Femur (tissue), 1 donor: ENCODE measurements at places on chromosomes 6 and 20.

DNA sequence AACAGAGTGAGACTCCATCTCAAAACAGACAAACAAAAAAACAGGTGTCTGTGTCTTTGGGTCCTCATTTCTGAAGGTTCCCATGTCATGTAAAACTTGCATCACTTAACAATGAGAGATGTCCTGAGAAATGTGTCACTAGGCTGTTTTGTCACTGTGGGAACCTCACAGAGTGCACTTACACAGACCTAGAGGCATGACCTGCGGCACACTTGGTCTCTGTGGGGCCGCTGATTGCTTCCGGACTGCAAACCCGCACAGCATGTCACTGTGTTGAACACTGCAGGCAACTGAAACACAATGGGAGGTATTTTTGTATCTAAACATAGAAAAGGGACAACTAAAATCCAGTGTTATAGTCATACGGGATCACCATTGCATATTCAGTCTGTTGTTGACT lies 42.3 kb upstream of the TMEM181 start:
- no peak for DNase-seq

- DNase-seq: no peak
Observed at GRCh38 chr6:82259389-82259788, 11.8 kb upstream of the IBTK start.

DNA sequence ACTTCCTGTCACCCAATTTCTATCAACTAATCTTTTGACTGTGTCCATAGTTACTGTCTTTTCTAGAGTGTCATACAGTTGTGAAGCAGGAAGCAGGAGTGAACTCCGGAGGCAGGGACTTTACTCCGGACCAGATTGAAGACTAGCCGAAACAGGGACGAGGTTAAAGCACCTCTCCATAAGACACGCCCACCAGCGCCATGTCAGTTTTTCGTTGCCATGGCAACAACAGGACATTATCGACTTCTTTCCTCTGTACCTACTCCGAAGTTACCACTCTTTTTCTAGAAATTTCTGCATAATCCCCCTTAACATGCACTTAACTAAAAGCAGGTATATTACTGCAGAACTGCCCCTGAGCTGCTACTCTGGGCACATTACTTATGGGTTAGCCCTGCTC lies 25.2 kb downstream of the TRIM38 start:
- DNase-seq: no peak

DNA sequence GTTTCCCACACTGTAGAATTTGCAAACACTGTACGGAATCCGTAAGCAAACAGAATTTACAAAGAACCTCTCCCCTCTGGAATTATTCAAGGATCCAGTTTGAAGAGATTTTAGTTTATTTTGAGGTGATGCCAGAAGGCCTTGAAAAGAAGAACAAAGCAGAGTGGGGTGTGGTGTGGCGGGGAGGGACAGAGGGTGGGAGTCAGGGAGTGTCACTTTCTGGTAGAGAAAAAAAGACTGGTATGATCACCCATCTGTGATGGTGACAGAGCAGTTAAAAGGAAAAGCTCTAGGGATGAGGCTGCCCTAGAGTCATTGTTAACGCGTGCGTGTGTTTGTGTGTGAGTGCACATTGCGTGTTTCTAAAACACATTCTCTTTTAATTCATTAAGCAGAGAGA lies 97.0 kb upstream of the F13A1 start:
- DNase-seq: no peak

- no peak for DNase-seq
Observed at GRCh38 chr20:44264287-44264686, 17.2 kb downstream of the GDAP1L1 start.

DNA sequence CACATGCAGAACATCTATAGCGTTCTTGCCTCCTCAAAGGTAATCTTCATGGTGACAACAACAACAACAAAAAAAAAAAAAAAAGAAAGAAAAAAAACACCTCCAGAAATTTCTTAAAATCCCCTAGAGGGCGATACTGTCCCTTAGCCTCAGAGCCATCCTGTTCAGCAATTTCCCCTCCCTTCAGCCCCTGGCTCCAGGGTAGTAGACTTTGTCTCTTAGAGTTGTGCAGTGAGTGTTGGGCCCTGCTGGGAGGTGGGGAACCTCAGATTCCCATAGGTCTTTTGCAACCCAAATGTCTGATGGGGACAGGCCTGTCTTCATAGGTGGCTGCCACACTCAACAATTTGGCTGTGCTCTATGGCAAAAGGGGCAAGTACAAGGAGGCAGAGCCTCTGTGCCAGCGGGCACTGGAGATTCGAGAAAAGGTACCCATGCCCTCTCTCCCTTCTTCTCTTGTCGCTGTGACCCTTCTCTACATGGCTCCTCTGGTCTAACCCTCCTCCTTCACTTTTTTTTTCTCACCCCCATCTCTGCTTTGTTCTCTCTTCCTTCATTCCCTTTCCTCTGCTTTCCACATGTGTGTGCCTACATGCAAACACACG lies 6.0 kb upstream of the PTK7 start:
- no peak for DNase-seq

GRCh38 chr20:16803965-16804792 lies 56.0 kb downstream of the OTOR start:
- DNase-seq: peak; percentile 70

DNA sequence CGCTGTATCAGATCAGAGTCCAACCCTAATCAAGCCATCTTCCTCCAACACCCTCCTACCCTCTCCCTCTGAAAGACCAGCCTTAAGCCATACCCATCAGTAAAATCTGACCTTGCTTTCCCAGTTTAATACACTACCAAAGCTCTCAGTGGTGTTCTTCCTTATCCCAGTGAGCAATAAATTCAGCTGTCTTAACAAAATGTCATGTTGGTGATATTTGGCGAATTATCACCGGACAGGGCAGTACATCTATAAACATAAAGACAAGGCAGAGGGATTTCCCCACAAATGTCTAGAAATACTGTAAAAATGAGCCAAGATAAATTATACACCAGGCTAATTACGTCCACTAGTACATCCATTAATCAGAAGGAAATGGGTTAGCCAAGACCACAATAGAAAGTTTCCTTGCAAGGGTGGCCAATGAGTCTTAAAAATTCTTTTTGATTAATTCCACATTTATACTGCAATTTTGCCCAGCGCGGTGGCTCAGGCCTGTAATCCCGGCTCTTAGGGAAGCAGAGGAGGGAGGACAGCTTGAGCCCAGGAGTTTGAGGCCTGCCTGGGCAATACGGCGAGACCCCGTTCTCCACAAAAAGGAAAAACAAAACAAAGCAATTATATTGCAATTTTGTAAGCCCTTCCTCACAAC lies 905 bp downstream of the RARS2 start:
- peak; percentile 21 for DNase-seq

GRCh38 chr6:46370622-46371021 lies 120.6 kb downstream of the RCAN2 start:
- DNase-seq: no peak

GRCh38 chr20:4600308-4601014 lies 121.2 kb upstream of the PRND start:
- DNase-seq: no peak

DNA sequence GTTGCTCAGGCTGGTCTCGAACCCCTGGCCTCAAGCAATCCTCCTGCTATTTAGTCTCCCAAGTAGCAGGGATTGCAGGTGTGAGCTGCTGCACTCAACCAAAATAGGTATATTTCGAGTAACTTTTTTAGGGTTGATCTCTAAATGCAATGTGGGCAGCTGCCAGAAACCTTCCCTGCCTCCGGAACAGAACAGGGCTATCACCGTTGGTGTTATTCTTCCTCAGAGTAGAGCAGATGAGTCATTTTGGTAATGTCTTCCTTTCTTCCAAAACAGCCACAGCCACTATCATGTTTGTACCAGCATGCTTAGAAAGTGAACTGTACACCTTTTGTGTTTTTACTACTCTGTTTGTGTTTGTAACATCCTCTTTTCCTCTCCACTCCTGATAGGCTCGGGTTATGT lies 44.1 kb downstream of the SNX9 start:
- no peak for DNase-seq

DNA sequence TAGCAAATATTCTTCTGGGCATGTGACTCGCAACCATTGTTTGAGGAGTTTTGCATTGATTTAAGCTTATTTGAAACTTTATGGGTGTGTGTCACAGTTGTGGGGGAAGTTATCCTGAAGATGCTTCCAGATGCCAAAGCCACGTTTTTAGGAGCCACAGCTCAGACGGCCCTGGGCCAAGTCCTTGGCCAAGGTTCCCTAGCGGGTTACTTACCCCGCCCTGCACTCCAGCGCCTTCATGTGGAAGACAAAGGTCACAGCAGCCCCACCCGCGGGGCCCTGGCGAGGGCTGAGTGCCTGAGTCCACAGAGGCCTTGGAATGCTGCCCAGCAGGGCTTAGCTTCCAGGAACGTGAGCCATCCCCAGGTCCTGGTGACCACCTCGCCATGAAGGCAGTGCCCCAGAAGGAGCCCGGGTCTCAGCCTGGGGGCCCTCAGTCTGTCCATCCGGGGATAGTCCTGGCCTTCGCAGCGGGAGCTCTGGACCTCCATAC lies 308.3 kb downstream of the CDH4 start:
- DNase-seq: no peak

DNA sequence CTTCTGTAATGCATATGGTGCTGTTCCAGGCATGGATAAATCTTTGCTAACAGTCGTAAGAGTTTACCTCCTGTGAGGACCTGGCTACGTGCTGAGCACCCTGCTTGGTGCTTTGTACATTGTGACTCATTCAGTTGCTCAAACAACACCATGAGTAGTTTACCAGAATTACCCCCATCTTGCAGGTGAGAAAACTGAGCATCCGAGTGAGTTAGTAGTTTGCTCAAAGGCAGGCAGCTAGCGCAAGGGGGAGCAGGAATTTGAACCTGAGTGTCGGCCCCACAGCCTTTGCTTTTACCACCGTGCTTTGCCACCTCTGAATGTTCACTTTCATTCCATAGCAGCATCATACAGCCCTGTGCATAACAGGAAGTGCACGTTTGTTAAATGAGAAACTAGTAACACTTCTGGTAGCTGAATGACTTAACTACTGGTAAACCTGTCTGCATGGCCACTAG lies 121.9 kb downstream of the MTHFD1L start:
- DNase-seq: no peak

- DNase-seq: no peak
Observed at GRCh38 chr6:69791065-69791471, 5.7 kb downstream of the LMBRD1 start.

- peak; percentile 58 for DNase-seq
Observed at GRCh38 chr6:36118550-36119107, 11.7 kb upstream of the MAPK13 start.

DNA sequence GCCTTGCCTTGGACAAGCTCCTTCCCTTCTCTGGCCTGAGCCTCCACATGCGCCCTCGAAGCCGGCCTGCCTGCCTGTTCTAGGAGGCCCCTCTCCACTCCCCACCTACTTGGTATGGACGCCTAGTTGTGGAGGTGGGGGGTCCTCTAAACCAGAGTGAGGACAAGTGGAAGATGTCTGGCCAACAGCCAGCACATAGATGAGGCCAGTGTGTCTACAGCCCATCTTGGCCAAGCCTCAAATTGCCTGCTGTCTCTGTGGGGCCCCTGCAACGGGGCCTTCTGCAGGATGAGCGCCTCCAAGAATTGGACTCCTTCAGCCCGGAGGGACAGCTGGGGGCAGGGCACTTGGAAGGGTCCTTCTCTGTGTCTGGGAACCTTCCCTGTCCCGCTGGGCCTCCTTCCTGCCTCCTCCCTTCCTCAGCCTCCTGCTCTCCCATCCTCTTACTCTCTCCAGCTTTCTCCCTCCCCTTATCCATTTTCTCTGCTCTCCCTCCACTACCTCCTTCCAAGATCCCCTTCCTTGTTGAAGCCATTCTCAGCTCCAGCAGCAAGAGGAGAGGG lies 1.6 kb downstream of the MDFI start:
- peak; percentile 86 for DNase-seq

DNA sequence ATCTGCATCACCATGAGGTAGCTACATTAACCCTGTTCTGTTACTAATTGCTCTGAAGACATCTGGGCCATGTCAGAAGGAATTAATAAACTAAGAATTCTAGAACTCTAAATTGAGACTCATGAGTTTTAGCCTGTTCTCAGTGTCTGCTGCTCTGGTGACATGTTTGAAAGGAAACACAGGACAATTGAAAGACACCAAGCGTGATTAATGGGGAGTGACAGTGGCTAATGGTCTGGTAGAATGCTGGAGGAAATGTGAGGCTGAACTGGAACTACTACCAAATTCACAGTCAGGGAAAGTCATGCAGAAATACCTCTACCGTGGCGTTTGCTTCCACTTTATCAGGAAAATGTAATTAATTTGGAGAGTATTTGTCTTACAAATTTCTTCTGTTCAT lies 140.0 kb downstream of the TBC1D7 start:
- no peak for DNase-seq

DNA sequence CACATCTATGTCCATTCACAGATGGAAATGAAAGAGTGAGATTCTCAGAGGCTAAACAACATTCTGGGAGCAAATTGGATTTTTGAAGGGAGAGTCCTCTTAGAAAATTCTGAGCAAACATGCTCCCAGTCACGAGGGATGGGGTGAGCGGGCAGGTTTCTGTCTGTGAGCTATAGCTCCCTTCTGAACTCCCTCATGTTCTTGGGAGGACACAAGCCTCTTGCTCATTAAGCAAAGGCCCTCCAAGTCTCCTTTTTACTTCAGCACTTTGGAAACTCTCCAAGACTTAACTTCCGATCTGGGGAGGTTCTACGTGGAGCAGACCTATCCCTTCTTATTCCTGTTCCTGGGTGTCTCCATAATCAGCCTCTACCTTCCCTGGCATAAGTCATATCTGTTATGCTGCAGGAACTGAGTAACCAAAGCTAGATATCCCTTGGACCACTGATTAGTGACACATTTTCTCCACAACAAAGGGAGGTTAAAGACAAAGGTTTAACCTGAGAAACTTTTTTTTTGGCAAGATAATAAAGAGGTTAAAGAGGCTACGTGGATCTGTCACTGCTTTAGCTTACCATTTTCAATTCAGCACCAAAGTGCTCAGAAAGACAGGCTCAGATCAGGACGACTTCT lies 33.0 kb upstream of the SMIM29 start:
- DNase-seq: no peak

GRCh38 chr20:40938020-40938419 lies 90.6 kb upstream of the TOP1 start:
- no peak for DNase-seq

DNA sequence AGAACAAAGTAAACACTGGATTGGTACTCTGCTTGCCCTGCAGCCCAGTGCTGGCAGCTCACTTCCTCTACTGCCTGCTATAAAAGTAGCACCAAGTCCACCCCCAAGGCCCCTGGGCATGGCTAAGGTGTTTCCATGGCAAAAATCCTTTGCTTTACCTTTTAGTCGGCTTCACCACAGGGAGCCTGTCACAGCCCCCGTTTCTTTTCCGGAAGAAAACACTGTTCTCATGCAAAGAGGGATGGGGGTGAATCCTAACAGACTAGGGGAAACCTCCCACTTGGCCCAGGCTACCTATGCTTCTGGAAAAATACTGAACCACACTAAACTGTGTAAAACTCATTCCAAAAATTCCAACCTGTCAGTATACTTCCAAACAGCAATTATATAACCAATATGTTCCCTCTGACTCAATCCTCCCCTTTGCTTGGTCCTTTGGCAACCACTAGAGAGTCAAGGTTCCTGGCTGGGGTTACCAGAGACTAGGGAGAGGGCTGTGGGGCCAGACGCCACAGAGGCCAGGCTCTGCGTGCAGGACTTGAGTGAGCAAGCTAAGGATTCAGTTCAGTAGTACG lies 16.1 kb downstream of the PPIL1 start:
- DNase-seq: peak; percentile 46
